ENCODE measurements at places on chromosomes 3 and 15.

- no peak for DNase-seq
Measured at GRCh38 chr3:79473993-79474392, 293.8 kb downstream of the ROBO1 start.

- DNase-seq: no peak
Measured at GRCh38 chr3:63841704-63842103, 21.9 kb downstream of the THOC7 start.

DNA sequence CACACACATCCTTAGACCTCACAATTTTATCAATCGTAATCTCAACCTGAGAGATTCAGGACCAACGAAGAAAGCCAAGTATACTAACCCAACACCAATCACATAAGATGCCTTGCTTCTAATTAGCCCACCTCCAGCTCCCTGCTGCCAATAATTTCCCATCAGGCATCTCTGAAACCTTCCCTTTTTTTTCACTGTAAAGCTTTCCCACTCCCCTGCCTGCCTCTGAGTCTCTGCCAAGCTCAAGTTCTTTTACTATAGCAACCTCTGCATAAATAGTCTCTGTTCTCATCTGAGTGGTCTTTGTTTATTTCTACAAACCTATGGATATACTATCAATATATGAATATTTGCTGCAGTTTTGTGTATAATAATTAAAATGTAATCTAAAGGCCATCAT is 86.5 kb downstream of the PIK3CB start:
- DNase-seq: no peak

DNA sequence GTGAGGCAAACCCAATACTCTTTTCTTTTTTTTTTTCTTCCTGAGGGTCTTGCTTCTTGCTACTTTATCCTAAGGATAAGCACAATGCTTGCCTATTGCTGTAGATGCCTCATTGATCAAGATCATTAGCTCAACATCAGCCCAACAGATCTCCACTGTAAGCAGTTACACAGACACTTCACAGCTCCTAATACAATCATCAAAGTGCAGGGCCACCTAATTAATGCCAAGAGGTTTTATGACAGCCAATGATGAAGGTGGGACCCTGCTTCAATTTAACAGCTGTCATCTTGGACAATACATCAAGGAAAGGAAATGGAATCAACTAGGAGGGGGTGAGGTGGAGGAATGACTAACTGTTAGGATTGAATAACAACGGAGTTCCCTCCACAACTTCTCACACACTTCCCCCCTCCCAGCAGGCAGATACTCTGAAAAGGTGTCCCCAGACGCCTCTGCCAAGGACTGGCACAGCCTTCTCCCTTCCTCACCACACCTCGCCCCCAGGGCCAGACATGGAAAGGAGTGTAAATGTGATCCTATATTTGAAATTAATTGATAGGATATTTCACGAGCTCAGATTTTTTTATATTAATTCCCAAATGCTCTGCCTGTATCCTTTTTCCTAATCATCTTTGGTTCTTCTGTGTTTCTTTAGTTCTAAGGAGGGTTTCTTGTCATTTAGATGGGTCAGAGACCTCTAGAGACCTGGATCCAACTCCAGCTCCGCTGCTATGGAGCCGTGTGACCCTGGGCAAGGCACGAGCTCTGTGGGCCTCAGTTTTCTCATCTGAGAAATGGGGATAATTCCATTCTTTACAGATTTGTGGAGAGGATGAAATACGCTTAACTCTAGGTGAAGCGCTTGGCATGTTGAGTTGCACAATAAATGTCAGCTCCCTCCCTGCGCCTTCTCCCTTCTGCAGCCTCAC is 1.2 kb downstream of the DCLK3 start:
- DNase-seq: no peak

All from esophagus squamous epithelium (tissue), 5 donors.